ENCODE measurements at places on chromosomes 1 and 21. TPM values are rescaled to one million over a fixed set of nuclear protein-coding genes. Genes with fewer than 3 reads are reported as not detected.

GNPAT gene
- total RNA-seq: 69.0 TPM

LCE3E gene
- not detected for total RNA-seq

TMEM52 gene
- 1.7 TPM for total RNA-seq

IL6R gene
- total RNA-seq: 12.3 TPM

LRRC53 gene
- total RNA-seq: not detected

AGO3 gene
- 15.6 TPM for total RNA-seq

CACNA1S gene
- total RNA-seq: not detected

MXRA8 gene
- 1.2 TPM for total RNA-seq

VCAM1 gene
- 10.4 TPM for total RNA-seq

ERICH3 gene
- total RNA-seq: not detected

RGL1 gene
- 48.9 TPM for total RNA-seq

ASTN1 gene
- total RNA-seq: not detected

OR2AK2 gene
- not detected for total RNA-seq

COL9A2 gene
- total RNA-seq: 0.53 TPM

HEYL gene
- total RNA-seq: not detected

TFB2M gene
- 29.9 TPM for total RNA-seq

SPRR2G gene
- not detected for total RNA-seq

TRIM58 gene
- 0.43 TPM for total RNA-seq

BARHL2 gene
- not detected for total RNA-seq

PM20D1 gene
- total RNA-seq: not detected

KIRREL1 gene
- 39.6 TPM for total RNA-seq

EPHA2 gene
- total RNA-seq: 111 TPM

TNFRSF9 gene
- total RNA-seq: 0.13 TPM

ACKR1 gene
- total RNA-seq: 0.13 TPM

LCE1F gene
- not detected for total RNA-seq

IFNLR1 gene
- not detected for total RNA-seq

TEX38 gene
- not detected for total RNA-seq

COL8A2 gene
- 3.6 TPM for total RNA-seq

FBXO2 gene
- 0.50 TPM for total RNA-seq

ZNF683 gene
- total RNA-seq: not detected

CELSR2 gene
- 0.80 TPM for total RNA-seq

PLEKHN1 gene
- total RNA-seq: 0.86 TPM

SERPINC1 gene
- not detected for total RNA-seq

GJB5 gene
- not detected for total RNA-seq

TSSK3 gene
- total RNA-seq: 0.27 TPM

TRIM45 gene
- total RNA-seq: 1.4 TPM

OLIG2 gene
- not detected for total RNA-seq

AADACL3 gene
- total RNA-seq: not detected

TRAF3IP3 gene
- not detected for total RNA-seq

NBPF6 gene
- total RNA-seq: not detected

MCOLN3 gene
- not detected for total RNA-seq

S100A16 gene
- 530 TPM for total RNA-seq

TGFB2 gene
- 2.8 TPM for total RNA-seq

TCHH gene
- total RNA-seq: under 0.01 TPM

FMO5 gene
- total RNA-seq: 1.1 TPM

OR10J4 gene
- total RNA-seq: not detected

JAM2 gene
- total RNA-seq: 2.4 TPM

DNM3 gene
- total RNA-seq: 3.3 TPM

VWA5B1 gene
- total RNA-seq: not detected

Data from thoracic aorta endothelial cell (primary cell).